ENCODE measurements at places on chromosomes 16 and 17.

- DNase-seq = no peak
Measured at GRCh38 chr16:3020604-3021448, 658 bp downstream of the TNFRSF12A start.

DNA sequence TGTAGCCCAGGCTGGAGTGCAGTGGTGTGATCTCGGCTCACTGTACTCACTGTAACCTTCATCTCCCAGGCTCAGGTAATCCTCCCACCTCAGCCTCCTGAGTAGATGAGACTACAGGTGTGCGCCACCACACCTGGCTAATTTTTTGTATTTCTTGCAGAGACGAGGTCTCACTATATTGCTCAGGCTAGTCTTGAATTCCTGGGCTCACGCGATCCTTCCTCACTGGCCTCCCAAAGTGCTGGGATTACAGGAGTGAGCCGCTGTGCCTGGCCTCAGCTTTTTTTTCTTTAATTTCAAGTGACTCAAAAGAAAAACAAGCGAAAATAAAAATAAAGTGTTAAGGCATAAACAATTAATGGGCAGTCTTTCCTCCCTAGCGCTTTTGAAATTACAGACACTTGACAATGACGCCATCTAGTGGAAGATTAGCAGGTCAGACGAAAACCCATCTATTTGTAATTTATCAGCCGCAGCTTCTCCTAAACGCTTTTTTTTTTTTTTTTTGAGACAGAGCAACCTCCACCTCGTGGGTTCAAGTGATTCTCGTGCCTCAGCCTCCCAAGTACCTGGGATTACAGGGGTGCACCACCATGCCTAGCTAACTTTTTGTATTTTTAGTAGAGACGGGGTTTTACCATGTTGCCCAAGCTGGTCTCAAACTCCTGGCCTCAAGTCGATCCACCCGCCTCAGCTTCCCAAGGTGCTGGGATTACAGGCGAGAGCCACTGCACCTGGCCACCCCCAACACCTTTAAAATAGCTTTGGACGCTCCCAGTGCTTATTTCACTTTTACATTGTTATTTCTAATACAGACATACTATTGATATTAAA lies 28.1 kb upstream of the PECAM1 start:
- peak; percentile 63 for DNase-seq

GRCh38 chr16:48536614-48537200 lies 73.3 kb downstream of the N4BP1 start:
- DNase-seq = no peak

GRCh38 chr17:3514873-3515272 lies 39.1 kb downstream of the ASPA start:
- DNase-seq = no peak

- peak; percentile 77 for DNase-seq
Measured at GRCh38 chr17:39235555-39236449, 10.1 kb upstream of the STAC2 start.

DNA sequence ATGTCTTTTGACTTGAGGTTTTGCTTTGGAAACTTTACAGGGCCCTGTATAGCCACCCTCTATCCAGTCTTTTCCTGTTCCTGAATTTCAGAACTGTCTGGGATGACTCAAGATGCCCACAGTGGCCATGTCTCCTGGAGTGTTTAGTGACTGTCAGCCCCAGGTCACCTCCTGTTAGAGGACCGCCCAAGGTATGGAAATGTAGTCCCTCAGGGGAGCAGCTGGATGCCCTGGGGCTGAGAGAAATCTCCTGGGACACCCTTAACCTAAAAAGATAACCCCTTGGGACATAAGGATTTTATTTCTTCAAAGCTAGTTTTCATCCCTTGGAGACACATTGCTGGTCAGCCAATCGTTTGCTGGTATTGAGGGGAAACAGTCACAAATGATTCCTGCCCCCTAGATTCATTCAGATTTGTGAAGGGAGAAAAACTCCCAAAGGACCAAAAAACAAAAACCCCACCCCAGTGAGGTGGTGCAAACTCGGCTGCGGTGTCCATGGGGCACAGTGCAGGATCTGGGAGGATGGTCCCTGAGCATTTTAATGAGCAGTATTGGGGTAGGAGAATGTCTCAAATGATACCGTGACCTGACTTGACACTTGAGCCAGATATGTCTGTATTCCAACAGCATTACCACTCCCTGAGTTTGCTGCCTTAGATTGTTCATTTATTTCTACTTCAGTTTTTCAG lies 1.7 kb downstream of the ZNF267 start:
- DNase-seq = peak; percentile 62

- DNase-seq = peak; percentile 45
Measured at GRCh38 chr16:68079626-68080344, 5.4 kb upstream of the NFATC3 start.

DNA sequence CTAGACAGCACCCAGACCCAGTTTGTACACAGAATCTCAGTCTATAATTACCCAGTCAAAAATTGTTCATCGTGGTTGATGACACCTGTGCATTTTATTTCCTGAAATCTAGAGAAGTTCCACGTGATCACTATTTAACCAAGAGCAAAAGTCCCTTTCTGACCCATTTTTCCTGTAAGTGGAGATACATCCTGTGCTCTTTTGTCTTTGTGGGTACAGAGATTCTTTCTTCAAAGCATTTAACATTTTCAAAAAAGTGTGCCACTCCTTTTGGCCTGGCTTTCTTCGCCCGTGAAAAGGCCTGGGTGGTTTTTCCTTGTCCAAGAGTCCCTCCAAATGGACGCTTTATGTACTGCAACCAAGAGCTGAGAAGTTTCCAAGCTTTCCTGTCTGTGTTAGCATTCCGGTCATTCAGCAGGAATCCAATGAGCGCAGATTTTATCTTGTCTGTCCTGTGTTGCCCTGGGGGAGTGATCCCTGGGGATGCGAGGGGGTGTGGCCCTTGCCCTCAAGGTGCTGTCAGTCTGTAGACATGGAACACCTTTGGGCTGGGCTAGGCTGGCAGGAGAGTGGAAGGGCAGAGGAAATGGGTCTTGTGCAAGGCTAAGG lies 161.1 kb upstream of the CACNG5 start:
- DNase-seq = peak; percentile 10
